GM06990 (cell line): ENCODE measurements at places on chromosomes 1 and 21.

DNA sequence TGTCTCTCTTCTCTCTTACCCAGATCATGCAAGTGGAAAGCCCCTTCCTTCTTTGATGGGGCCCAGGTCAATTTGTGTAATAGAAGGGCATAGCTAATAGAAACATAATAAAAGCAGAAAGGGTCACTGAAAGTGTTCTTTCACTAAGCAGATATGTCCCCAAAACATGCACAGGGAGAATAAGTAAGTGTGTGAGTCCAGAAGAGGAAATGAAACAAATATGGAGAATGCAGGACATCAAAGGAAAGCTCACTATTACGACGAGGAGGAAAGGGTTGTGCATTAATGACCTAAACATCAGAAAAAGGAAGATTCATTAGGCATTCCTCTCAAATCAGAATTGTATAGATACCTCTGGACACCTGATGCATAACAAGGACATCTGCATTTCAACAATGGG is 81.4 kb upstream of the SMYD2 start:
- DNase-seq = no peak

- DNase-seq = no peak
These were observed 207.4 kb upstream of the RUNX1 start for GRCh38 chr21:35256468-35256988.

GRCh38 chr21:45550522-45551210 is 8.4 kb upstream of the SLC19A1 start:
- DNase-seq = peak; percentile 70

DNA sequence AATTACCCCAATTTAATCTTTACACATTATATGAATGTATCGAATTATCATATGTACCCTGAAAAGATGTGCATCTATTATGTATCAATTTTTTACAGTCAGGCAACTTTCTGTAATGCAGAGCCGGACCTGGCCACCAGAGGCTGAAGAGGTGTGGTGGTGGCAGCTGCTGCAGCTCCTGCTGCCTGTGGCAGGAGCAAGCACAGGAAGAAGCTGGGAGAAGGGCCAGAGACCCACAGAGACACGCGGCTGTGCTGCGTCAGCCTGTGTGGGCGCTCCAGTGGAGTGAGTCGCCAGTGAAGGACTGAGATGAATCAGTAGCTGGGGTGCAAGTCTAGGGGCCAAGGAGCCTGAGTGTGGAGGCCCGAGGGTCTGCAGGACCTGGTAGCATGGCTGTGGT is 74.3 kb upstream of the COG2 start:
- peak; percentile 13 for DNase-seq

GRCh38 chr1:32249831-32250525 is 1.1 kb upstream of the LCK start:
- peak; percentile 88 for DNase-seq

- DNase-seq = no peak
These were observed 292.0 kb upstream of the ADAMTS5 start for GRCh38 chr21:27258742-27259448.

DNA sequence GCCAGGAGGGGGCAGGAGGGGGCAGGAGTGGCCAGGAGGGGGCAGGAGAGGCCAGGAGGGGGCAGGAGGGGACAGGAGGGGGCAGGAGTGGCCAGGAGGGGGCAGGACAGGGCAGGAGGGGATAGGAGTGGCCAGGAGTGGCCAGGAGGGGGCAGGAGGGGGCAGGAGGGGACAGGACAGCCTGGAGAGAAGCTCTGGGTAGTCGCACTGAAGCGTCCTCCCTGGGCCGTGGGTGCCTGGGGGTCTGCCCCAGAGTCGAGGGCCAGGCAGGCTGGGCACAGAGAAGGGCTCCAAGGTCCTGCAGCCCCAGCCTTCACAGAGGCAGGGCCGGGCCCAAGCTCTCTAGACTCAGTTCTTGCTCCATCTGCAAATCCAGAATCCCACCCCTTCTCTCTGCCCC is 22.9 kb downstream of the MEGF6 start:
- no peak for DNase-seq

DNA sequence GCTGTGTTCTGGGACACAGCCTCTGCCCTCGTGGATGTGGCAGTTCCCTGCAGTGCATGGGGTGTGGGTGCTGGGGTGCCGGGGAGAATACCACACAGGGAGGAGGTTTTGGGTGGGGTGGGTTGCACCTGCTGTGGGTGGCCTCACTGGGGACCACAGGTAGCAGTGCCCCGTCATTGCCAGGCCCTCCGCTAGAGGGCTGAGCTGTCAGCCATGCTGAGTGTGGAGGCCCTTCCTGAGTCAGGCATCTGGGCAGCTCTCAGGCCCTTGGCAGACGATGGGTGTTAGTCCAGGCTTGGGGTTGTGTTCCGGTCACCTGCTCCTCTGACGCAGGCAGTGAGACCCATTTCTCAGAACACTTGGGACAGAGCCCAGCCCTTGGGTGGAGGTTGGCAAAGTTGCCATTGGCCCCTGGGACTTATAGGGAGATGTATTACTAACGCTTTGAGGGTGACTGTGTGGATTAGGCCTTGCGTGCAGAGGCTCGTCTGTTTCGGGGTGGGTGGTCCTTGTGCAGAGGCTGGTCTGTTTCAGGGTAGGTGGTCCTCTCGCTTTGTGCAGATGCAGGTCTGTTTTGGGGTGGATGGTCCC is 23.9 kb downstream of the PCNT start:
- DNase-seq = no peak

- DNase-seq = no peak
These were observed 28.8 kb upstream of the CDCA8 start for GRCh38 chr1:37663426-37664000.

DNA sequence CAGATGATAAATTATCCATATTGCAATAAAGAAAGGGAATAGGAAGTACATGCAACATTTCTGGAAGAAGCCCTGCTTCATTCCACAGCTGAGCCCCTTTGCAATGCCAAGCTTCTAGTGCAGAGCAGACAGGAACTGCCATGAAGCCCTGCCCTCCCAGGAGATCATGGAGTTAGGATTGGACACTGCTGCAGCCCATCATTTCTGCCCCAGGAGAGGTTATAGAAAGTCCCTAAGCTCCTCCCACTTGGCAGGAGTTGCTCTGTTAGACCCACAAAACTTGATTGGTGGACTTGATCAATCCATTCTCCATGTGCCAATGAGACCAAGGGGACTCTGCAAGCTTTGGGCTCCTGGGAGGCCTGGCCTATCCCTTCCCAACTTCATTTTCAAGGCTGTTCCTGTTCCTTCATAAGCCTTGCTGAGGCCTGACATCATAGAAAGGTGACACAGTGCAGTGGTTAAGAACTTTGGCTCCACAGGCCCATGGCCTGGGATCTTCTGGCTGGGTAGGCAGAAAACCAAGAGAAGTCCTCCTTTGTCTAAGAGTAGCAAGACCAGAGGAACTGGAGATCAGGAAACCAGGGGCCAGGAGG is 1.3 kb upstream of the LAPTM5 start:
- peak; percentile 63 for DNase-seq

- peak; percentile 43 for DNase-seq
These were observed 9.2 kb upstream of the LAD1 start for GRCh38 chr1:201408176-201408833.

GRCh38 chr1:6248161-6248776 is 4.3 kb downstream of the HES3 start:
- DNase-seq = no peak

- no peak for DNase-seq
These were observed 425.5 kb downstream of the LMO4 start for GRCh38 chr1:87754139-87754538.

DNA sequence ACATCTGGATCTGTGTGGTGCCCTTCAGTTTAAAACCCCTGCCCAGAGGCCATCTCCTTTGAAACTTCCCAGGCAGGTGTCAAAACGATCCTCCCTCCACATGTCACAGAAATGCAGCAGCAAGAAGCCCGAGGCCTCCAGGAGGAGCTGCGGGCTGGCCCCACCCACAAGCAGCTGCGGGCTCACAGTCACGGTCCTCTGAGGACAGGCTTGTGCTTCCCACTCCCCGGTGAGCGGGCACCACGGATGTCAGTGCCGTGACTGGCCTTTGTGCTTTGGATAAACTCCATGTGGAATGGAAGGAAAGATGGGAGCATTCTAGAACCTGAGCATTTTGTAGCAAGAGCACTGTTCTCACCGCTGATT is 65.8 kb downstream of the SIK1 start:
- peak; percentile 59 for DNase-seq

GRCh38 chr1:173616859-173617258 is 14.0 kb upstream of the SLC9C2 start:
- DNase-seq = no peak
